ENCODE measurements at places on chromosomes 5 and 9.

GRCh38 chr5:102090770-102091169, 205.3 kb downstream of the SLCO4C1 start:
- no peak for DNase-seq

DNA sequence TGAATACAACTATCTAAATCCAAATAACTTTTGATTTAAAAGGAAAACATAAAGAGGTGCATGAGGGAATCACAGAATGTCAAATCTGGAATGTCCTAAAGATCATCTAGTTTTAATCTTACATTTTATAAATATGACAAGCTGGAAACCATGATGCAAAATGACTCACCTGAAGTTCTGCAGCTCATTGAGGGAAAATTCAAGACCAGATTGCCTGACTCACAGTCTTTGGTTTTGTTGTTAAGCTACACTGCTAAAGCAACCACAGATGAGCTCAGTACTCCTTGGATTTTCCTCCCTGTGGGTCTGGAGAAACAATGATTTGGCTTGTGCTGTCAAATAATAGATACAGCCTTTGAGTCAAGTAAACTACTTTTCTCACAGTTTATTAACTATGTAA, 19.1 kb upstream of the EDIL3 start:
- DNase-seq, result no peak

DNA sequence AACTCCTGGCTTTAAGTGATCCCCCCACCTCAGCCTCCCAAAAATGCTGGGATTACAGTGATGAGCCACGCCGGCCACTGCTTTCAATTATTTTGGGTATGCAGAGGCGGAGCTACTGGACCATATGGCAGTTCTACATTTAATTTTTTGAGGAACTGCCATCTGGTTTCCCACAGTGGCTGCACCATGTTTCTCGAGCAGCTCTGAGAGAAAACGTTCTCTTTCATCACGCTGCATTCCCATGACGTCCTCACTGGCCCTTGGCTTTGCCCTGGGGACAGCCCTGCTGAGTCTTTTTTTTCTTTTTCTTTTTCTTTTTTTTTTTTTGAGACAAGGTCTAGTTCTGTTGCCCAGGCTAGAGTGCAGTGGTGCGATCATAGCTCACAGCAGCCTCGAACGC, 35.5 kb upstream of the GRHPR start:
- DNase-seq, result no peak

- DNase-seq, result no peak
Observed at GRCh38 chr5:63820577-63820976, 141.7 kb downstream of the HTR1A start.

DNA sequence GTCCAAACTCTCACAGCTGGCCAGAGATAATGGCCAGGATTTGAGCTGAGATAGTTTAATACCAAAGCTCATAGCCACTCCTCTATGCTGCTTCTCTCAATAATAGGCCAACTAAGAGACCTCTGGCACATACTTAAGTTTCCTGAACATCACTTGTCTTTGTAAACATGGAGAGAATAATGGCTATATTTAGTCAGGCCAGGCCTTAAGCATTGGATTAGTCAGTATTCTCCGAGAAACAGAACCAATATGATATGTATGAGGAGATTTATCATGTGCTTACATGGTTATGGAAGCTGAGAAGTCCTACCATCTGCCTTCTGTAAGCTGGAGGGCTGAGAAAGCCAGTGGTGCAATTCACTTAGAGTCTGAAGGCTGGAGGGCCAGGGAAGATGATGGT, 45.4 kb downstream of the CFAP95 start:
- DNase-seq, result no peak

DNA sequence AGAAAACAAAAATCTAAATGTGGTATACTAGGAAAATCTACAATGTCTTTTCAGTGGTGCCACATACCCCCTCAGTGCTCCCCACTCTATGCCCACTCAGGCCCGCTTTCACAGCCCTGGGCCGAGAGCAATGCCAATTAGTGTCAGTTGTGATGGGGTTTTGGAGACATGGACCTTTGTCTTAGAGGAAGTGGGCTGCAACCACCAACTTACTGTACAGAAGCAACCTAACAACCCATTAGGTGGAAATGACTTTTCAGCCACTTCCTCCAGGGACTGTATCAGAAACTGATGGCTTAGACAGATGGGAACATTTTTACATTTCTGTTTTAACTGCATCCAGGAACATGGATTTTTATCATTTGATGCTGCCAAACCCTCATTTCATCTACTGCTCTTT, 268.0 kb downstream of the BNC2 start:
- no peak for DNase-seq

GRCh38 chr9:113178087-113178486, 27.3 kb downstream of the SLC31A2 start:
- no peak for DNase-seq

- no peak for DNase-seq
Observed at GRCh38 chr5:119379942-119380547, 24.2 kb downstream of the TNFAIP8 start.

DNA sequence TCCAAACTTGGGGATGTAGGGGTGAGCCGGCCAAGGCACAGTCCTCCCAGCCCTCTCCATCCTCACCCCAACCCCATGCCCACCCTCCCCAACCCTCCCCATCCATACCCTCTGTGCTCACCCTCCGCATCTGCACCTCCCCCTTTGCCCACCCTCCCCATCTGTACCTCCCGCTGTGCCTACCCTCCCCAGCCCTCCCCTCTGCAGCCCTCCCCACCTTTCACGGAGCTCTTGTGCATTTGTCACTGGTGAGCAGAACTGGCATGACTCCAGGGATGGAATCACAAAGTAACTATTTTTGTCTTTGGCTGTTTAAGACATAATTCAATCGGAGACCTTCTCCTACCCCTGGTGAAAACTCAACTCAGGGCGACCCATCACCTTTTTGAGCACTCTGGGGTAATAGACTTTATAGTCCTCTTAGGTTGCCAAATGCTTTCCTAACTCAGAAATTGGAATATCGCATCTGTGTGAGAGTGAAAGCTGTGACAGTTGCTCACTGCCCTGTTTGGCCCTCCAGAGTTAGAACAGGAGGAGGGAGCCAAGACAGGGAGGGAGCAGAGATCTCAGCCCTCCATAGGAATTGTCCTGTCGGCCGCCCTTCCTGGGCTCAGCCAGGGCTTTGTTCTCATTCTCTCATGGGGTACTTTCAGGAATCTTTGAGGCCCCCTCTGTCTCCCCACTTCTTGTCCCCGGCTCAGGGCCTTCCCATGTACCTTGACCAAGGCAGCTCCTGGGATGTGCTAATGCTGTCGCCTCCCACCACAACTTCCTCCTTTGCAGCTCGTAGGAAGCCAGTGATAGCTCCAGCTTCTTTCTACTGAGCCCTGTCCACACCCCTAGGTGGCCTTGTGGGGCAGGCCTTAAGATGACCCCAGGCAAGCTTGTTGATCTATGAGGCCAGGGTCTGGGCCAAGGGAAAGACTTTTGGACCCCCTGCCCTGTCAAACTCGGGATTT, 36.2 kb downstream of the OTULIN start:
- no peak for DNase-seq

- DNase-seq, result no peak
Observed at GRCh38 chr9:88828018-88828417, 163.2 kb upstream of the S1PR3 start.

- no peak for DNase-seq
Observed at GRCh38 chr9:114969269-114969668, 38.9 kb upstream of the TNFSF8 start.

GRCh38 chr5:516338-516925, 7.8 kb downstream of the SLC9A3 start:
- no peak for DNase-seq

DNA sequence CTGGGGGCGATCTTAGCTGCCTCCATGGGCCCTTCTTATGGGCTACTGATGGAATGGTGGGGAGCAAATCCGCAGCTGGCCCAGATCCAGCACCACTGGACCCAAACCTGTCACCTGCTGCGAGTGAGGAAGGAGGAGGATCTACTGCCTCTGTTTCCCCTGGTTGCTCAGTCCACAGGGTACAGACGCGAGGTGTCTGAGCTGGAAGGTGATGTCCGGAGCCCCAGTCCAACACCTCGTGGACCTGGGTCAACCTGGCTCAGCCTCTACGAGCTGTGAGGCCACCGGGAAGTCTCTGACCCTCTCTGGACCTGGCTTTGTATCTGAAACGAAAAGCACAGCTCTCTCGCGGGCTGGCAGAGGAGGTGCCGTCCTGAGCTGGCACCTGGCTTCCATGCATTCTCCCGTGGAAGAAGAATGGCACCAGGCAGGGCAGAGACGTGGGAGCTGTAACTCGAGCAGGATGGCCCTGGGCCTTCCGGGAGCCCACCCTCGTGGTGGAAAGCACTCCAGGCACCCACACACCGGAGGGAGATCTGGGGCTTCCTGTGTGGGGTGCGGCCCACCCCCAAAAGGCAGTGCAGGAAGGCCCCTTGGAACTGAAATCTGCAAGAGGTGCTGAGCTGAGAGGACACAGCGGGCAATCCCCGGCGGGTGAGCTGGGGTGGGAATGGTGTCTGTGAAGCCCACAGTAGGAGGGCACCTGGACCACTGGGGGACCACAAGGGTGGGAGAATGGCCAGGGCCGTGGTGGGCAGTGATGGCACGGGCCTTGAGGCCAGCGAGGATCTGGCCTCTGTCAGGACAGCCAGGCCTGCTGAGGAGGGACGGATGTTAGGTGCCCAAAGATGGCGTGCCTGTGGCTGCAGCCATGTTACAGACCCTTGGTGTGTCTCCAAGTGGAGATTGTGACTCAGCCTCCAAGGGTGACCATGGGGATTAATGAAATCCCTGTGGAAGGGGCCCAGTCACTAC, 133.4 kb downstream of the OLFM1 start:
- DNase-seq, result no peak

- DNase-seq, result no peak
Observed at GRCh38 chr5:14040542-14040941, 96.1 kb upstream of the DNAH5 start.

DNA sequence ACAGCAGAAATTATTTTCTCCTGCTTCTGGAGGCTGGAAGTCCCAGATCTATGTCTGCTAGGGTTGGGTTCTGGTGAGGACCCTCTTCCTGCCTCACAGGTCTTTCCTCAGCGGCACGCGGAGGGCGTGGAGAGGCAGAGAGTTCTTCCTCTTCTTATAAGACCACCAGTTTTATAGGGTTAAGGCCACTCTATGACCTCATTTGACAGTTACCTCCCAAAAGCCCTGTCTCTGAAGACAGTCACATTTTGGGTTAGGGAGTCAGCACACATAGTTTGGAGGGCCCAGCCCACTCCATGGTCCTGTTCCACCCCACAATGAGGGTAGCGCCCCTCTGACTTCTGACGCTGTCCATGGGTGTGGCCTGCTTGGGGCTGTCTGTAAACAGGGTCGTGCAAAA, 46.7 kb downstream of the TRIP13 start:
- no peak for DNase-seq

DNA sequence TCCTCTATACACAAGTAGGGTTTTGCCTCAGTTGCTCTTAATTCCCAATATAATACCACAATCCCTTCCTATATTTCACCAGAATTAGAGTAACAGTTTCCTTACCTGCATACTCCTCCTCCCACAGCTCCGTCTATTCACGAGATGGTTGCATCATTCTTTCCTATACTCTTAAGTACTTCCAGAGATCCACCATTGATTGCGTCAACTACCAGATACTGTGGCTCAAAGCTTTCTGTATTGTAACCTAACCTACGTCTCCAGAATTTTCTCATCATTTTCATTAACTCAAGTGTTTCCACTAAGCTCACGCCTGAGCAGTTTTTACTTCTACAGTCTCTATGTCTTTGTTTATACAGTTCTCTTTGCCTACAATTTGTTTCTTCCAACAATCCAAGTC, 31.2 kb upstream of the MINAR2 start:
- no peak for DNase-seq

GRCh38 chr5:169151051-169151805, 149.7 kb downstream of the SLIT3 start:
- DNase-seq, result no peak

DNA sequence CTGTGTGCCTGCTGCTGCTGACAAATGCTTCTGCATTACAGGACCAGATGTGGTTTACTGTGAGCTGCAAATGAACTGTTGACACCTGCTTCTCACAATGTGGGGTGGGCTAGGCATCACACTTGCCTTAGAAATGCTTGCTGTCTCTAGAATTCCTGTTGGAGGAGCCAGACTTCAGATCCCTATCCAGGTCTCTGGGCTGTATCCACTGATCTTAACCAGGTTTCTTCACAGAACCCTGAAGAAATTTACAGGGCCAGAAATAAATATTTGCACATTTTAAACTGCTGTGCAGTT, 255.4 kb downstream of the FAM114A2 start:
- no peak for DNase-seq

DNA sequence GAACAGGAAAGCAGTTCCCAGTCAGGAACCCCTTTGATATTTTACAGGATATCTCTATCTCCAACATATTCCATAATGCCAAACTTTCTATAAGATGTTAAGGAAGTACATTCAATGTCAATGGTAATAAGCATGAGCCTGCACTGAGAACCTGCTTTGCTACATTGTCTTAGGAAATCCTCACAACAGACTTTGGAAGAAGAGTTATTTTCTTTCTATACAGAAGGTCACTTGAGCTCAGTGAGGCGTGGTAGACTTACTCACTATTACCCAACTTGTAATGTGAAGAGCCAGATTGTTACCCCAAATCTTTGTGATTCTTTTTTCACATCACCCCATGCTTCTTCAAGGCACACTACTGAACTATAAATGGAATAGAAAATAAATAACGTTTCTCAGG, 435.9 kb downstream of the DNAH5 start:
- DNase-seq, result no peak
